ENCODE measurements at places on chromosomes 7 and 10.

- DNase-seq: no peak
Observed at GRCh38 chr7:140404565-140405065, 757 bp downstream of the RAB19 start.

DNA sequence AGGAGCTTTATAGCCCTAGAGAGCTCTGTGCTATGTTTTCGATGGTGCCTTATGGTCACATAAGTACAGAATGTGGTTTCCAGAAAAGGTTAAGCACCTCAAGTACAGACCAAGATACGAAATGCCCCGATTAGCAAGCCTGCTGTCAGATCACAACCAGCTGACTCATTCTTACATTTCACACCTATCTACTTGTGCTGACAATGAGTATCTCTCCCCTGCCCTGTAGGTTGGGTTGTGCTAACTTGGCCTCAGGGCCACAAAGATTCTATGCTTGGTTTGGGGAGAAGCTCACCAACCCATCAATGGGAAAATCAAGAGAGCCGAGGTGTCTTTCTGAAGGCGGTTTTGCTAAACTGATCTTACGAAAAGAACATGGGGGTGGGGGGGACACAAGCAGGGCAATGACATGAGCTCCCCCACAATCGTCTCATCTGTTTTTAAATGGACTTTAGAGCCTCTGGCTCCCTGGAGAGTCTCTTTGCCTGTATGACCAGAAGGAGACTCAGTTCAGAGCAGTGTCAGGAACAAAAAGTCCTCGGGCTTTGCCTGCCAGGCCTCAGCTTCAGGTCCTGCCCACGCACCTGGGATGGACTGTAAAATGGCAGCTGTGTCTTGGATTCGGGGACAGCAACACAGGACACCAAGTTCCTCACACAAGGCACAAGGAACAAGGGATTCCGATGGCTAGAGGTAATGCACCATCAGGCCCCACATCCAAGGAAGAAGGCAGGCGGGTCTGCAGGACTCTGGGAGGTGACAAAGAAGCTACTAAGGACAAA is 55.1 kb downstream of the FAM53B start:
- DNase-seq: no peak

DNA sequence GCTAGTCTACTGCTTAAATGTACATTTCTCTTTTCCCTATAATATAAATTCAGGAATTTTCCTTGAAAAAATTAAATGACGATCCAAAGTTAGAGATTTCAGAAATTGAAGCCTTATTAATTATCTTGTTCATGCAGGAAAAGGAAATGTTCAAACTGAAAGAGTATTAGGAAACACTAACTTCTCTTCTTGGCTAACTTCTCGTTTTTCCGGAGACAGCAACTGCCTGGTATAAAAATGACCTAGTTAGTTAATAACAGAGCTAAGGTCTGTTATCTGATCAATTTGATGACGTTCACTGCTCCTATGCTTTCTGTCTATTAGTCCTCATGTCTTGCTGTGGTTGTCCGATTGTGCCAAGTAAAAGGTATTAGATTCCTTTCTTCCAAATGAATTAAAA is 212.5 kb downstream of the DGKB start:
- DNase-seq: no peak

DNA sequence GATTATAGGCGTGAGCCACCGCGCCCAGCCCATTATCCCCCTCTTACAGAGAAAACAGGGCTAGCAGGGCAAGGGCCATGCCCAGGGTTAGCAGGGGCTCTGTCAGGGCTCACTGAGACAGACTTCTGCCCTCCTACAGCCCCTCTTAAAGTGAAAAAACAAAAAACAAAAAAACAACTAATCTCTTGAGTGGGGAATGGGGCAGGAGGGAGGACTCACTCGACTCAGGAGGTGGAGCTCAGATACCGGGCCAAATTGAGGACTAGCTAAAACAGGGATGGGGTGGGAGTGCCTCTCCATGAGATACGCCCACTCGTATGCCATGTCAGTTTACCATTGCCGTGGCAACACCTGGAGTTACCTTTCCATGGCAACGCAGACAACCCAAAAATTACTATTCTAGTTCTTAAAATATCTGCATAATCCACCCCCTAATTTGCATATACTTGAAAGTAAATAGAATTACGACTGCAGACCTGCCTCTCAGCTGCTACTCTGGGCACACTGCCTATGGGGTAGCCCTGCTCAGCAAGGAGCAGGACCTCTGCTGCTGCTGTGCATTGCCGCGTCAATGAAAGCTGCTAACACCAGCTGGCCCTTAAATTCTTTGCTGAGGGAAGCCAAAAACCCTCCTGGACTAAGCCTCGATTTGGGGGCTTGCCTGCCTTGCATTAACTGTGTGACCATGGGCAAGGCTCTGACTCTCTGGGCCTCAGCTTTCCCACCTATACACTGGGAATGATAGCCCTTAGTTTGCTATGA is 13.4 kb downstream of the SSC4D start:
- DNase-seq: no peak

DNA sequence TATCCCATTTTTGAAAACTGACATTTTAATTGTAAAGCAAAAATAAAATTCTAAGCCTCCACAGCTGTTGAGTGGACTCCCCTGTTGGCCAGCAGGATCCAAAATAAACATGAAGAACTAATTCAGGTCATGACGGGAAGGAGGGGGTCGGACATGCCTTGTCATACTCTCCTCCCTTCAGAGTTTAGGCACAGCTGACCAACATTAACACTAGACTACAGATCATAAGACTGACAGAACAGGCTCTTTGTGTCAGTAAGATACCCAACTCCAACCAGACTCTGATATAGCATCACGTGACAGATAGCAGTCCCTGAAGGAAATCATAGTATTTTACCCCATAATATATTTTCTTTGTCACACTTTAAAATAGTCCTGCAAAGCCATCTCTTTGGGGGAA is 20.9 kb upstream of the ZNF12 start:
- DNase-seq: no peak

GRCh38 chr10:96260014-96260413 is 11.4 kb downstream of the BLNK start:
- no peak for DNase-seq

GRCh38 chr10:48364659-48365405 is 58.4 kb downstream of the MAPK8 start:
- no peak for DNase-seq

GRCh38 chr7:3150027-3150426 is 106.4 kb upstream of the CARD11 start:
- DNase-seq: no peak
